ENCODE measurements at places on chromosomes 16 and 17.

DNA sequence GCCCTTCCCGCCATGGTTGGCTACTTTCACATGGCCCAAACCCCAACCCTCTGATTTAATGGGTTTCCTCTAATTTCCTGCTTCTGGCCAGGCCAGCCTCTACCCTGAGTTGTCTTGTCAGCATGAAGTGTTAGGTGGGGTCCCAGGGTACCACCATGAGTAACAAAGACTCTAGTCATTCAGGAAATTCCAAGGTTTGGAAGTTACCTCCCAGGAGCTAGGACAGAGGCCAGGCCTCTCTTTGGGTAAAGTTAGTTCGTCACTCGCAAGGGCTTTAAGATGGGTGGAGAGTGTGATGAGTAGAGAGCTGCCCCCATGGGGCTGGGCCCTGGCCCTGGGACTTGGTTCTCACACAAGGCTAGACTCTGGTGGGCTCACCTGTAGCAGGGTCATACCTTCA is 54.6 kb downstream of the PLD6 start:
- DNase-seq = no peak

DNA sequence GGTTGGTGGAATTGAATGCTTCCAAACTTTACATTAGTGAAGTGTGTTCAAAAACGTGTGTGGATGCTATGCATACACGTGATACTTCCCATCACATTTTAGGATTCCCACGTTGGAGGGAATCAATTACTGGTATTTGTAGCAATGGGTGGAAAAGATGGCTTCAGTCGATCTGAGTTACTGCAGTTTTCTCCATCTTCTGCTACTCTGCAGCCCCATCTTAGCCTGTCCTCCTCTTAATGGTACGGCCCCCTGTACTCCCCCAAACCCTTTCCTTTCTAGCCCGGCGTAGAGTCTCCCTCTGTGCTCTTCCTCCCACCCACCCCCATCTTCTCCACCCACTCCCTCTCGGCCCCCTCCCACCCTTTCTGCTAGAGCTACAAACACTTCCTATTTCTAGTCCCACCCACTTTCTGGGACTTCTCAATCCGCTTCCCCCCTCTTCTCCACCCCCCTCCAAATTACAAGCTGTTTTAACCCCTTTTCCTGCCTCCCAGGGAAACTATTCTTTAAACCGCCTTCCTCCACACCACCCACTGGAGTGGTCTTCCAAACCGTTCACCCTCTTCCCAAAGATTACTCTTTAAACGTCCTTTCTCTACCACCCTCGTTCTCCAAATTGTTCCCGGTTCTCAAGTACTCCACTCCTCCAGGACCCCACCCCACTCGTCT is 1.1 kb downstream of the CHTF8 start:
- no peak for DNase-seq

GRCh38 chr17:61251939-61252865 is 147.4 kb upstream of the TBX2 start:
- DNase-seq = peak; percentile 80

GRCh38 chr16:53154513-53154912 is 99.7 kb downstream of the CHD9 start:
- no peak for DNase-seq

DNA sequence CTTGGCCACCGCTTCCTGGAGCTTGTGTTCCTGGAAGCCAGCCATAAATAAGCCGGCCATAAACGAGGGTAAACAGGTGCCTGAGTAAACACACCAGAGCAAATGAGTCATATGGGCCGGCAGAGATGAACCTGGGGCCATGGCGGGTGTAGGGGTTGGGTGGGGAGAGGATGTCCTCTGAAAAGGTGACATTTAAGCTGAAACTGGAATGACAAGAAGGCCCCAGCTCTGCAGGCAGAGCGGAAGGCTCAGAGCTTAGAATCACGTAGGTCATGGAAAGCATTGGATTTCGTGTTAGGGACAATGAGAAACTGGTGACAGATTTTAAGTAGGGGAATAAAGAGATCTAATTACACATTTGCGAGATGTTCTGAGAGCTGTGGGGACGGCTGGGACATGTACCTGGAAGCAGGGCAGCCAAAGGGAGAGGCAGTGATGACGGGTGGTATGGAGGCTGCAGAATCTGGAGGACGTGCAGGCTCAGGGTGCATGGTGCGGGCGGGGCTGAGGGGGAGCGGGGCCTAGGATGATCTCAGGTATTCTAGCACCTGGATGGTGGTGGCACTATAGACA is 8.1 kb upstream of the DNASE1 start:
- DNase-seq = peak; percentile 70

- DNase-seq = no peak
These were observed 129.7 kb upstream of the GSE1 start for GRCh38 chr16:85483424-85483823.
